Stimulated activated naive B cell treated with anti-CD40 and anti-IgM and Interleukin-4, amounts not matched to agents 10 μg/mL and 1 μg/mL and 100 μg/mL, for 72 hours (primary cell): ENCODE measurements at places on chromosomes 2 and 18.

DNA sequence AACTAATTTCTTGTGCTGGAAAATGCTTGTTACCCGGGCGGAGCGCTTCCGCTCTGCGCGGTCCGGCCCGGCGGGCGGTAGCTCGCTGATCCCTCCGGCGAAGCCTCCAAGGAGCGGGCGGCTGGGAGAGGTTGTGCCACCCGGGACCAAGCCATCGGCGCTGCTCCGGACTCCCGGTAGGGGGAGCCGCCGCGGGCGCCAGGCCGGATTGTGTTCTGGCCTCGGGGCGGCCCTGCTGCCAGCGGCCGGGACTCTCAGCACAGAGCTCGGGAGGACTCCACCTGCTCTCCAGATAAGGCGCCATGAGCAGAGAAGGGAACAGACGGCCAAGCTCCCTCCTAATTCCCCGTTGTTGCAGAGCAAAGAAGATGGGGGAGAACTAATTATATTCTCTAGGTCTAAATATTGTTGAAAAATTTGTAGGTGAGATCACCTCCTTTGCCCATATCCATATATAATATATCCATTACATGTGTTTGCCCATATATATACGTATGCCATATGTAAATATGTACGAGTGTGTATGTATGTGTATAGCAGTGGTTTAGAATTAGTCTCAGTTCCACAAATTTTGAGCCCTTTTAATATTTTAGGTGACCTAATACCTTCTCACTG is 13.8 kb upstream of the SATB2 start:
- DNase-seq = no peak

- DNase-seq = no peak
These were observed 908 bp downstream of the ERLEC1 start for GRCh38 chr2:53787614-53788289.

DNA sequence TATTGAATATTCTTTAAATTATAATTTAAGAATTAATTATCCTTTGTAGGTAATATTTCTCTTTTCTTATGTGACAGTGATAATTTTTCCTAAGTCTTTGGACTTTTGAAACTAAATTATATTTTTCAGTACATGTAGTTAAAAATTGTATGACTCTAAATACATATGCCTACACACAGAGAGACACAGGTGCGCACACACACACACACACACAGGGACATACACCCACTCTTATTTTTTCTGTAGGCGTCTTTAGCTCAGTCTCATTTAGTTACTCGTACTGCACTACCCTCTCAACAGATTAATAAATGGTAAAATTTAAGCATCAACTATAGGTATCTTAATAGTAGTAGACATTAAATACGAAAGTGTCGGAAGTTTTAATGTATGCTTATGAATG is 56.1 kb downstream of the ZNF236 start:
- no peak for DNase-seq

DNA sequence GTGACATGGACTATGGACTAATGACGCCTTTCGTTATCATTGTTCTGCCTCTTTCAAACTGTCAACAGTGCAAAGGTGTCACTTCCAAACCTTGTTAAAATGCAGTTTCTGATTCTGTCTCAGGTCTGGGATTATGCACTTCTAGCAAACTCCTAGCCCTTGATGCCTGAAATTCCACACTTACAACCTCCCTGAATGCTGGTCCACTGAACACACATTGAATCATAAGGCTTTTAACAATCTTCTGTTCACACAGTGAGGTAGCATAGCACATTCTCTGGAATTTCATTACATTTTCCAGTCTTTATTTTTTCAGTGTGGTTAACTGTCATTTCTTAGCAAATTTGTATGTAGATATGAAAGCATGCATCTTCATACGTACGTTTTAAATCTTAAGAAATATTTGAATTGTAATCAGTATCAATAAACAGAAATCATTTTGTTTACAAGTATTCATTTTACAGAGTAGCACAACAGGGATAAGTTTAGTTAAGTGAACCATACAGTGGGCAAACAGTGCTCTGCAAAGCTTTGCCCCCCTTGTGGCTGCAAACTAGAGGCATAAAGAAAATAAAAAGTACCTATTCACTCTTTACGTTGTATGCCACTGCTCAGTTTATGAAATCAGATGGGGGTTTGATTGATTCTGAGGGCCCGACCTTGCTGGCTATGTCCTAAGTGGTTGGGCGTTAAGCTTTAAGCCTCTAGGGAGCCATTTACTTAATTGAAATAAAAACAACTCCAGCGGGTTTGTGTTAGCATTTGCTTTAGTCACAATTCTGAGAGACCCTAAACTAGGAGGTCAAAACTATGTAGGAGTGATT is 250.8 kb downstream of the LRRTM1 start:
- DNase-seq = no peak

DNA sequence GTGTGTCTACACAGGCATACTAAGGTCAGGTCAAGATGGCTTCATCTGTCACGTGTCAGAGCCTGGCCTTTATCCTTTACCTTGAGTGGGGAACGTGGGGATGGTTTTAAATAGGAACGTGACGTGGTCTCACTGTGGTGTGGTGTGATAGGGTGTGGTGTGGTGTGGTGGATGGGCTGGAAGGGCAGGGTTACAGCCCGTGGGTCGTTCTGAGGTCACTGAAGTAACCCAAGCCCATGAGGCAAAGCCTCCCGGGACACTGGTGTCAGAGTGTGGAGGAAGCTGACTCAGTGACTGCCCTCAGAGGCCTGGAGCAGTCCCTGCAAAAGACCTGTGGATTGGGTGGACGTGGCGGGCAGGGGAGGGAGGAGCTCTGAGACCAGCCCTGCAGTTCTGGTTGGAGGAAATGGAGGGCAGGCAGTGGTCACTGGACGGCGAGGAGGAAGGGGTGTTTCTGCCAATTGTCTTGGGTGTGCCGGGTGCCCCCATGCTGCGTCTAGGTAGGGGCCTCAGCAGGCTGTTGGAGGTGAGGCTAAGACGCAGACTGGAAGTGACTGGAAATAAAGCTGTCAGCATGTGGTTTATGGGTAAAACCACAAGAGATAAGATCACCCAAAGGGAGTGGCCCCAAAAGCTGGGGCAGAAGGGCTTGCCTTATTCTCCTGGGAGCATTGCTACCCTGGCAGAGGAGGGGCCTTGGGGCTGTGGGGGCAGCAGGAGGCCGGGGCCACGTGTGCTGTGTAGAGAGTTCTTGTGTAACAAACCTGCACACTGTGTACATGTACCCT is 84.8 kb downstream of the SH3RF3 start:
- DNase-seq = peak; percentile 76

DNA sequence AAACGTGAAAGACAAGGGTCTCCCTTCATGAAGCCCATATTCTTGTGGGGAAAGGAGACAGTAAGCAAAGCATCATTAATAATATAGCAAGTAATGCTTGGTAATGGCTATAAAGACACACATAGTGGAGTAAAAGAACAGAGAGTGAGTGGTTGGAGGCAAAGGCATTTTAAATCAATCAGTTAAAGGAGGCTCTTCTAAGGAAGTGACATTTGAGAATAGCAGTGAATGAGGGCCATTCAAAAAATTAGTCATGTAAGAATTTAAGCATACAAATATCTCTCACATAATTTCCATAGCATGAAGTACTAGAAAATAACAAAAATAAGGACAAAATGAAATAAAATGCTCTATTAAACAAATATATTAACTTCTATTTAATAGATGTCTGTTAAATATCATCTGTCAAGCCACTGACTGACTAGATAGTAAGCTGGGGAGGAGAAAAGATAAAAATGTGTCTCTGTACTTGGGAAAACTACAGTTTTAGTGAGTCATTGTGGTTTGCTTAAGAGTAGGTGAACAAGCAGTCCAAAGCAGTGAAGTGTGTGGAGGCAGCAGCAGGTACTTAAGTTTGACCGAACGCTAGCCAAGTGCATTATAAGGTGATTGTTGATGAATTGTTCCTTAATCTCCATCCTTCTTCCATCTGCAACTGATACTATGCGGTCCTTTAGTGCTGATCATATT is 160.1 kb downstream of the PARD3B start:
- no peak for DNase-seq

DNA sequence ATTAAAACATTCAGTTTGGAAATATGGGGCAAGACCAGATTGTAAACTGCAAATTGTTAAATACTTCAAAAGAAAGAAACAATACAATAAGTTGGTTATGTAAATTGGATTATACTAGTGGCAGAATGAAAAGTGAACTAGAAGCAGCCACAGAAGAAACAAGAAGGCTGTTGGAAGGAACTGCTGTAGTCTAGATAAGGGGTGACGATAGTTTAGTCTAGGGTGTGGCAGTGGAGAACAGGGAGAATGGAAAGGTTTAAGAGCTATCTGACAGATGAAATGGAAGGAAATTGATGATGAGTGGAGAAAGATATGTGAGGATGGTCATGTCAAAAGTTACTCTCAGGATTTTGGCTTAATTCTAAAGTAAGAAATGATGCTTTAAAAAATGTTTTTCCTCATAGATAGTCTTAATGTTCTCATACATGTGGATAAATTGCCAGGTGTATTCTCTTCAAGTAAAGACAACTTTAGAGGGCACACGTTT is 179.7 kb downstream of the GPD2 start:
- no peak for DNase-seq

GRCh38 chr2:54099370-54099769 is 16.0 kb upstream of the ACYP2 start:
- no peak for DNase-seq

DNA sequence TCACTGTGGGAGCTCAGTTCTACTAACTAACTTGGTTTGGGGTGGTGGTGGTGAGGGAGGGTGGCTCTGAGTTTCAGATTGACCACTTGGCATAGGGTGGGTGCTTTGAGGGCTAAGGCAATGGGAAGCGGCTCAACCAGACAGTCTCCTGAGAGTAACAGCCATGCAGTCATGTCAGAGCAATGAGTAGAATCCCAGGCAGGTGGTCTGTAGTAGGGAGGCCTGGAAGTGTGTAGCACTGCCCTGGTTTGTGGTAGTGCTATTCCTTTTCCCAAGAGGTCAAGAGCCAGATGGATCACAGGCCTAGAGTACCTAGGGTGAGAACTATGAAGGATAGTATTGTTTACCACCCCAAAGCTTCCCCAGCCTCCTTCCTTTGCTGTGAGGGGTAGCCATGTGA is 18.7 kb upstream of the RAPH1 start:
- no peak for DNase-seq

DNA sequence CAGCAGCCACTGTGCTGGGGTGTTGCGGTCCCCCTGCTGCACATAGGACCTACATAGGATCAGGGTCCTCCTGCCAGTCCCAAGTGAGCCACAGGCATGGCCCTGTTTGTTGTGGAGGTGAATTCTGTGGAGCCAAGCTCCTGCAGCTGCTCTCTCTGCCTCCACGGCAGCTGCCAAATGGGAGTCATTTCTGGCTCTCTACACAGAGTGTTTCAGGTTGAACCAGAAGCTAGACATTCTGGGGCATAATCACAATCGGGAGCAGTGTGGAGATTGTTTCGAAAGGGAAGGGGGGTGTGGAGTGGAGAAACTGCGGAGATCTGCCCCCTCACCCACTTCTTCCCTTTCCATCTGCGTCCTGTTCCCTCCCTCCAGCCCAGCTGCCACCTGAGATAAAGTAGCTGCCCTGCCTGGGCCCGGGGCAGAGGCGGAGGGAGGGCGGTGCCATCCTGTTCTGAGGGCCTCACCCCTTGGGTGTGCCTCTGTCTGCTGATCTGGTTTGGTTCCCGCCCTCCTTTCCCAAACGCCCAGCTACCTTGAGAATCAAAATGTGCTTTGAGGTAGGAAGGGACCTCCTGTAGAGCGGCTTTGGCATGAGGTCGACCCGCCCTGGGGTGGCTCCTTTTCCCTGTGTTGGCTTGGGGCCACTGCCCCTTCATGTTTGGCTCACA is 139.4 kb downstream of the WDSUB1 start:
- no peak for DNase-seq

DNA sequence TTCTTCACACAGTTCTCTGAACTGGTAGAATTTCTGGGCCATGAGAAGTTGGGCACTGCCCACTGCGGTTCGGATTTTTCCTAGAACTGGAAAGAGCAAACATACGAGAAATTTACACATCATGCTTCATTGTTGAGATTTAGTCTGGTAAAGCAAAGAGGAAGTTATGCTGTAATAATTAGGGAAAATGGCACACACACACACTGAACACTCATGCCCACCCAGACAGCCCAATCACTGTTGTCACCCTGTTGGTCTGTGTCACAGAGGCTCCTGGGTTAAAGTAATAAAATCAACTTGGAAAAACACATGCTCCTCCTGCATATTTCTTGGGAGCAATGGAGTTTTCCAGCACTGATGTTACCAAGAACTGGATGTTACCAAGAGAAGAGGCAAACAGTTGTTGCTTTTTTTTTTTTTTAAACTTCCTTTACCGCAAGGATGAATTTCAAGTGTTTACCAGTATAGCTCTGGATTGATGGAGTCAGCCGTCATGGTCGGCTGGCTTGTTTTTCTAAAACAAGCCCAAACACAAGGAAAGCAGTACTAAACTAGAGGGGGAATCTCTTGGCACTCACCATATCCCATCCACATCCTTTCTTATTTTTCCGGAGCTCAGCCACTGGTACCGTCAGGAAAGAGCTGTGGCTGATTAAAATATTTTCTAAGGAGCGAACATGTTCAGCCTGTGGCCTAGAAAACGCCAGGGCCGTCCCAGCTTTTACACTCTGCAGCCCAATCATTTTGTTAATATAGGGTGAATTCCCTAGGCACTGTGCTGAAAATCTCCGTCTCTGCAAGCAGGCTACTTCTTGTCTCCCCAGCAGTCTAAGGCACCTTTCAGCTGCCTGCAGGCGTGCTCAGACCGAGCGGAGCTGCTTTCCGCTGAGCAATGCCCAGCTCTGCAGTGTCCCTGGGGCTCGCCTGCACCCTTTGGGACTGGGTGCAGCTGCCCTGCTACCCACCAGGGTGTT is 58.9 kb downstream of the TGIF1 start:
- no peak for DNase-seq

DNA sequence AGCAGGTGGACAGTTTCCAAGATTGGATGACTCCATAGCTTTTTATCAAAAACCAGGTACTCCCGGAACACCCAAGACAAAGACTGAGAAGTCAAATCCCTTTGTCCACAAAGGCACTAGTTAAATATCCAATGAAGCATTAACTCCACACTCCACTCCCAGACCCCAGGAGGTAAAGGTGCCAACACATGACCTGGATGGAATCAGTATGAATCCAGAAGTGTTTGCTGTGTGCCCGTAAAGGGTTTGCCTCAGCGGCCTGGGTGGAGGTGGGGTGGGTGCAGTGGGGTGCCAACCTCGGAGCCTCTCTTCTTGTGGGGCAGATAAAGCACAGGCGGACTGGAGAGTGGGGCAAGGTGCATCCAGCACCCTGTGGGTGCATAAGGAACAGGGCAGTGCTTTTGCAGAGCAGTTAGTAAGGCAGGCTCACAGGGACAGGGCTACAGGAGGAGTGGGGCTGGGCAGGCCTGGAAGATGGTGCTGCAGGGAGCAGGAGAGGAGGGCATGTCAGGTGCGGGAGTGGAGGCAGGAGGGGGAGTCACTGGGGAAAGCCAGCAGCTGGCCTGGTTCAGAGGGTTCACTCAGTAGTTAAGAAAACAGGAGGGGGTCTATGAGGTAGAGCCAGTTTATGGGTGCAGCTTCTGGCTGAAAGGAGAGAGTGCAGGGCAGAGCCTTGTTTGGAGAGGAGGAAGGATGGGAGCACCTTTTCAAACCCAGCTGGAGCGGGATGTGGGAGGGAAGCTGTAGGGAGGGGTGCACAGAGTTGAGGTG is 208.4 kb upstream of the SMAD2 start:
- no peak for DNase-seq

DNA sequence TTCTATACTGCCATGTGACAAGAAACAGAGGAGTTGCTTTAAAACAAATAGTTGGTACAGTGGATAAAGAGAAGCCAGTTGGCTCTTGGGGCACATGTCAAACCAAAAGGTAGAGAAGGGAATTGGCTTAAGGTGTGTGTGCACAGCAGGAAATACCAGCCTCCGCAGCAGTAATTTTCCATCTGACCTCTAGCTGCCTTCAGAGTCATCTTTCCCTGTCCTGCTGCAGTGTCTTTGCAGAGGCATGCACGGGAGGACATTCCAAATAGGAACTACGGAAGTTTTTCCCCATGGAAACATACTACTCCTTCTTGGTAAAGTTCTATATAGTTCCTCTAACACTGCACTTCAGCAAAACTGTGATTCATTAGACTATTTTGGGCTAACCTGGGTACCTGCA is 99.5 kb downstream of the RAB3GAP1 start:
- DNase-seq = no peak
